Motor neuron (in vitro differentiated cells): ENCODE measurements at places on chromosomes 13 and 19. TPM values are rescaled to one million over a fixed set of nuclear protein-coding genes. Genes with fewer than 3 reads are reported as not detected.

GRCh38 chr19:45153339-45154063 lies 7.3 kb downstream of the NKPD1 start:
- ATAC-seq = peak; percentile 81

PRODH2 gene
- total RNA-seq = 0.16 TPM in 1 of 2 replicates, not detected in the other

GRCh38 chr19:2588081-2588777 lies 112.3 kb downstream of the GADD45B start:
- ATAC-seq = no peak

GRCh38 chr19:50721441-50722137 lies 1.6 kb upstream of the CLEC11A start:
- ATAC-seq = no peak

DNA sequence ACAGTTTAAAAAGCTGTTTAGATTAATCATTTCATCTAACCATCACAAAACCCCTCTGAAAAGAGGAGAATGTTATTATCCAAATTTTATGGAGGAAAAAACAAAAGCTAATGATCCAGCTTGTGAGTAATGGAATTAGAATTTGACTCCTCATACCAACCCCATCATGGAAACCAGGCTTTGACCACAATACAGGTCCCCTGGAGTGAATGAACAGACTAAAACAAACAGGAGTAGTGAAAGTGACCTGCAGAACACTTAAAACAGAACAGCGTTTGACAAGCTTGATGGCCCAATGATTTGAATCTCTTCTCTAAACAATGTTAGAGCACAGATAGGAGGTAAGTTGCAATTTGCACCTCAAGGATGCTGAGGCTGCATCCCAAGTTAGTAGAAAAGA lies 230.0 kb downstream of the DCT start:
- ATAC-seq = no peak

DNA sequence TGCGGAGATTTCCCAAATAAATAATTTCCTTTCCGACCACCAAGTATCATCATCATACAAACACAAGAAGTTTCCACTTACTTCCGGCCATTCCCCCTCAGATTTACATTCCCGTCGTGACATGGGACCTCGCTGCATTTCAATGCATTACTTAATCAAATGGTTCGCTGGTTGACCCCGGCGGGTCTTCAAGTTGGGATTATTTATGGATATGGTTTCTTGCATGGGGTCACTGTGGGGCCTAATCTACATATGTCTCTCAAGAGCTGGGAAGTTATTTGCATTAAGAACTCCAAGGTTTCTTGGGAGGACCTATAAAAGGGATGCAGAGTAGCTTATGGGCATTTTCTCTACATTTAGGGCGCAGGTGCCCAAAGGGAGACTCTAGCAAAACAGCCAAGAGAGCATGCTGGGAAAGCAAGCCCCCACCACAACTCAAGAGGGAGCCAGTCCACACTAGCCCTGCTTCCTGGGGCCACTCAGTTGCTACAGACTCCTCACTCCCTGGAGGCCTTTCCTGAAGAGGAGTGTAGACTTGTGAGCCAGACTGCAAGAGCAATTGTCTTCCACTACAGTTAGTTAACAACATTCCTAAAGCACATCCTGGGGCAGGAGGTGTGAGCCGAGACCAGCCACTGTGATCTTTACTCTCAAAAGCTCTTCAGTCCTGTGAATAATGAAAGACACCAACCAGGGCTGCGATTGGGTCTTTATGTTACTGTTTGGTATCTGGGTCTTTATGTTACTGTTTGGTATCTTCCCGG lies 125.3 kb downstream of the KATNAL1 start:
- ATAC-seq = peak; percentile 63

DNA sequence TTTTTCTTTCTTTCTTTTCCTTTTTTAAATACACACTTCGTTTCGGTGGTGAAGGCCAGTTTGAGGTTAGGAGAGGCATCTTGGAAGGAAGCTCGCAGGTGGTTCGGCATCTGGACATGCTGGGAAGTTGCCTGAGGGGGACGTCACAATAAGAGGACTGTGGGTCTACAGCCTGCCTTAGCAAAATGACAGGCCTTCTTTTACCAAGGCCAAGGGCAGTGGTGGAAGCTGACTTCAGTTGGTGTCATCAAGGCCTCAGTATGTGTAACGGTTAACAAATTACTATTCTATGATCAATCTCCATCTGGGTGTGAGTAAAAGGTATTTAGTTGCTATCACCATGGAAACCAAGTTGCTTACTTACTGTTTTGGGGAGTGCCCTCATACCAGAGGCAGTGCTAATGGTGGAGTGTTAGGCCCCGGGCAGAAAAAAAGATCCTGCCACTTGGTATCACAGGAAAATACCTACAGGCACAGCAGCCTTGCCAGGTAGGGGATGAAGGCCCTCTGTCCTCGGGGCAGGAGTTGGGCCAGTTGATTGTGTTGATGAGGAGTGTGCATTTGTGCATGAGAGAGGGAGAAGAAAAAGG lies 10.3 kb downstream of the ACTN4 start:
- ATAC-seq = peak; percentile 16

DNA sequence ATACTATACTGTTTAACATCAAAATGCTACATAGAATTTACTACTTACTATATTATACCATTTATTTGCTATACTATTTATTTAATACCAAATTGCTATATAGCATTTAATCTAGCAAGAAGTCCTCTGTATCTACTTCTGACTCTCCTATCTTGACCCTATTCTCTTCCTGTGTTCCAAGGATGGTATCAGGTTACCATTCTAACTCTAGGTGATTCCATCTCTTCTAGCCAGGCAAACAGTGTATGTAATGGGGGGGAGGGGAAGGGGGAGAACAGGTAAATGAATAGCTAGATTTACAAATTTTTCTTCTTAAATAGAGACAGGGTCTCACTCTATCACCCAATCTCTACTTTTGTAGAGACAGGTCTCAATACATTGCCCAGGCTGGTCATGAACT lies 200.3 kb downstream of the DIAPH3 start:
- ATAC-seq = no peak
